Psoas muscle (tissue), 8 donors: ENCODE measurements at places on chromosomes 4 and X. TPM values are rescaled to one million over a fixed set of nuclear protein-coding genes. Genes with fewer than 3 reads are reported as not detected.

GRCh38 chr4:156992943-156993342, 21.3 kb upstream of the PDGFC start:
- DNase-seq = no peak

Gene RASSF6
- total RNA-seq = not detected

GRCh38 chrX:38985375-38985774, 184.1 kb downstream of the MID1IP1 start:
- no peak for DNase-seq

DNA sequence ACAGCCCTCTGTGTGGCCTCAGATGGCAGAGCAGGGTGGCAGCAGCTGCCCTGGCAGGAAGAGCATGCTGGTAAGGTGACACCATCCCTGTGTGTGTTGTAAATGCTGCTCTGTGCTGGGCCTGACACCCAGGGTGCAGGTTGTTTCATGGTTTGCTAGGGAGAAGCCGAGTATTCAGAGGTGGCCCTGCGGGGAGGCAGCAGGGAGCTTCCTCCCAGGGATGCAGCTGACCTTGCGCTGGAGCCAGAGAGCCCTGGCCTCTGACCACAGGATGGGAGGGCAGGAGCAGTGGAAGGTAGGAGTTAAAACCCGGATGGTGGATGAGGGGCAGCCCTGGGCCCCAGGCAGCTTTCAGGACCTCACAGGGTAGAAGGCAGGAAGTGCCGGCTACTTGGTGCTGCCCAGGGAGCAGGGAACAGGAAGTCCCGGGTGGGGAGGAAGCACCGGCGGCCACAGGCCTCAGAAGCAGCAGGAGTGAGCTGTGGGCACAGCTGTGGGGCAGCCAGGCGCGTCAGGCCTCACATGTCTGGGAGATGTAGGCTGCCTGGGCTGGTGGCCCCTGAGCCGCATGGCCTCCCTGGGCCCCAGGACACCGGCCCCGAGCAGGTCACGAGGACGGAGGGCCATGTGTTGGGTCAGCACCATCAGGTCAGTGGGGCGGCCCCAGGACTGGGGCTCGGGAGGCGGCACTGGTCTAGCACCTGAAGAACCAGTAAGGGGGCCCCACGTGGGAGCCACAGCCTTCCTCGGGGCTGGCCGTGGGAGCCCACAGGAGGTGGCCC, 19.1 kb downstream of the SH3BP2 start:
- peak; percentile 76 for DNase-seq

Gene TLR2
- 2.8 TPM for total RNA-seq

Gene RBMXL3
- total RNA-seq = not detected

- DNase-seq = peak; percentile 91
Measured at GRCh38 chrX:49186125-49187027, at the start of gene PRICKLE3. PRICKLE3 (minus strand) TSS chrX:49186373; CDS start chrX:49186297, 76 bp downstream.

- DNase-seq = no peak
Measured at GRCh38 chr4:131721883-131722282, 1427.2 kb upstream of the PCDH10 start.

Gene FAM47A
- not detected for total RNA-seq

Gene CXCL1
- total RNA-seq = 0.99 TPM

- no peak for DNase-seq
Measured at GRCh38 chr4:38670109-38670901, 6.3 kb downstream of the KLF3 start.

DNA sequence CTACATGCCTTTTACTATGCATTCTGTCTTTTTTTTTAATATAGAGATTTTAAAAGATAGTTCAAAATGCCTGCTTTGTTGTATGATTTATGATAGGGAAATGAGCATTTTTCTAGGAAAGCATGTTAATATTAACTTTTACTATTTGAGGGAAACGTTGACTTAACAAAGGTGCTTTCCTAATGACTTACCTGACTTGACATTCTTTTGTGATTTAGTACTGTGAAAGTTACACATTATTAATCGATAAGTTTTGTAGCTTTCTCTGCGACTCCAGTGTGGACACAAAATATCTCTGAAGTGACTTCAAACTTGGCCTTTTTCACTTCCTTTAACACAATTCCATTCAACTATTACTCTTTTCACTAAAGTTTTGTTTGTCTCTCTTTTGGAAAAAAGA, 184.3 kb downstream of the GC start:
- DNase-seq = no peak

Gene ADH4
- not detected for total RNA-seq

GRCh38 chrX:10893976-10894375, 217.2 kb upstream of the HCCS start:
- no peak for DNase-seq

DNA sequence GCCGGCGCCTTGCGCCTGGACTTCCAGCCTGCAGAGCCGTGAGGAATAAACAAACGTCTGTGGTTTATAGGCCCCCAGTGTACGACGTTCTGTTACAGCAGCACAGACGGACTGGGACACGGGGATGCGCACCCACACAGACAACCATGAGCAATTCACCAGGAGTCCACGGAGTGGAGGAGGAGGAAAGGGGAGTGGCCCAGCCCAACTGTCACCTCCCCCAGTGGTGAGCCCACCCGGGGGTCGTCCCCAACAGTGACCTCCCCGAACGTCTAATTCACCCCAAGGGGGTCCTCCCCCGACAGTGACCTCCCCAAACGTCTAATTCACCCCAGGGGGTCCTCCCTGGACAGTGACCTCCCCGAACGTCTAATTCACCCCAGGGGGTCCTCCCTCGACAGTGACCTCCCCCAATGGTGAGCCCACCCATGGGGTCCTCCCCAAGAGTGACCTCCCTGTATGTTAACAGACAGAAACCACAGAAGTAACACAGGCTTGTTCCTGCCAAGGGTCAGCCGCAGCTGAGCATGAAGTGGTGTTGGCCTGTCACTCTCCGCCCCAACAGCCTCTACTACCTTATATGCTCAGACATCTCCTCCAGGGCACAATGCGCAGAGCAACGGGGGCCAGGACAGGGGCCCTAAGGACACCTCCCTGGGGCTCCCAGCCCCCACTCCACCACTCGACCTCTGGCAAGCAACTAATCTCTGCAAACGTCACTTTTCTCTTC, 6.2 kb downstream of the GAK start:
- DNase-seq = no peak

GRCh38 chr4:57639561-57640382, 529.6 kb upstream of the IGFBP7 start:
- no peak for DNase-seq

DNA sequence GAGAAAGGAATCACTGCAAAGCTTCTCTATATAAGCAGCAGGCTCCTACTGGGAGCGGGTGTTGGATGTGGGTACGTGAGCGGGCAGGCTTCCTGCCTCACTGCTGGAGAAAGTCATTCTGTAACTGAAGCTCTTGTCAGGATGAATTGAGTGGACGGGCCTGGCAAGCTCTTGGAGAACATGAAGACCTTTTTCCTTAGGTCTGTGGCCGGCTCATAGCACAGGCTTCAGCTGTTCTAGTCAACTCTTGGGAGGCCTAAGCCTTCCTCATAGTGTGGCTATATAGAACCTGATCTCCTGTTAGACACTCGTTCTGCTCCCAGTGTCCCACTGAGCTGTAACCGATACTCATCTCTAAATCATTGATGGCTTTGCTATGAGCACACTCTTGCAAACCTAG, 108.2 kb upstream of the GPC4 start:
- DNase-seq = peak; percentile 44

Gene HS6ST2
- 9.0 TPM for total RNA-seq

GRCh38 chrX:37887347-37887746, 40.0 kb upstream of the DYNLT3 start:
- no peak for DNase-seq

GRCh38 chr4:94352163-94352562, 9.5 kb upstream of the HPGDS start:
- no peak for DNase-seq

GRCh38 chr4:176753049-176753448, 39.7 kb downstream of the VEGFC start:
- no peak for DNase-seq

- DNase-seq = no peak
Measured at GRCh38 chr4:76957004-76957738, 7.6 kb downstream of the SEPTIN11 start.

- no peak for DNase-seq
Measured at GRCh38 chr4:5932035-5932568, 39.2 kb upstream of the CRMP1 start.

- DNase-seq = peak; percentile 70
Measured at GRCh38 chr4:163166041-163166579, 580 bp downstream of the NAF1 start.

Gene MAGEA8
- not detected for total RNA-seq

GRCh38 chr4:168397611-168398169, 79.1 kb upstream of the DDX60 start:
- DNase-seq = no peak

Gene ACSL1
- 257 TPM for total RNA-seq

DNA sequence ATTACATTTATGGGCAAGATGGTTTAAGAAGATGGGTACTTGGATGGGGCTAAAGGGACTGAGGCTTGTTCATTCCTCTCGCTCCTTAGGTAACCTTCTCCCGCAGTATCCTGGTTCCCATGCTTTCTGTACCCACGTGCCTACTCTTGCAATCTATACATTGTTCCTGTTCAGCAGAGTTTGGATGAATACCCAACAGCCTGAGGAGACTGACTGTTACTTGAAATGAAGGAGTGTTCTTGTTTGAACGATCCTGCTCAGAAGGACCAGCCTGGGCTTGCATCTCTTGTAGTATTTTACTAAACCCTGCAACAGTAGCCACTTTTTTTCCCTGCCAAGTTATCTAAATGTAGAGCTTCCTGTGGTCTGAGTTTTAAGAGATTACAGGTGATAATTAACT, 33.7 kb upstream of the ADH6 start:
- no peak for DNase-seq

DNA sequence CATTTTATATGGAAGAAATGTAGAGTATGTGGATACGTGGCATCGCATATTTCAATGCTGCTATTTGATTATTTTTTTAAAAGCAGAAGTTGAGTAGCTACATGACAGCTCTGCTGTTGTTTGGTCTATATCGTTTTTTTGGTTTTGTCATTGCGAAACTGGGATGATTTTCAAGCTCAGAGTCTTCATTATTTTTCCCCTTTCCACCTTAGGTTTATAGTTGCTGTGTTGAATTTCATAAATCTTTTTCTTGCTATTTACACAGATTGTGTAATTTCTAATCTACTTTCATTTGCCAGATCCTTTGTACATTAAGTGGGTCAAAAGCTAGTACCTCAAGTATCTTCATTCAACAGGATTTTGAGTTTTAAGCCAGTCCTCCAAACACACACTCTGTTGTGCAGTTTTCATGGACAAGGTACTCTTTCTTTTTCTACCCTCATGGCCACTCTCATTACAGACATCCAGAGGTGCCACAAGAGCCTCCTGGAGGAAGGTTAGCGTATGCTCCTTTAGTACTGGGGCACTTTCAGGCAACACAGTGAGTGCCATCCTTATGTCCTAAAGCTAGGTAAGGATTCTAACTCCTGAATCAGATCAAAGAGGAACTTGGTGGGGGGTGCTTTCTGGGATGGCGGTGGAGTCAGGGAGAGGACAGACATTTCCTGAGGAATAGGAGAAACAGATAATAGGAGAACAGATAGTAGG, 123.2 kb downstream of the FHIP1A start:
- no peak for DNase-seq

Gene PLP2
- total RNA-seq = 70.3 TPM

Gene DCX
- not detected for total RNA-seq

GRCh38 chr4:88077911-88078524, 70.6 kb downstream of the PKD2 start:
- DNase-seq = no peak

Gene PNMA6F
- not detected for total RNA-seq

GRCh38 chrX:133857640-133858269, 127.6 kb downstream of the GPC3 start:
- no peak for DNase-seq

DNA sequence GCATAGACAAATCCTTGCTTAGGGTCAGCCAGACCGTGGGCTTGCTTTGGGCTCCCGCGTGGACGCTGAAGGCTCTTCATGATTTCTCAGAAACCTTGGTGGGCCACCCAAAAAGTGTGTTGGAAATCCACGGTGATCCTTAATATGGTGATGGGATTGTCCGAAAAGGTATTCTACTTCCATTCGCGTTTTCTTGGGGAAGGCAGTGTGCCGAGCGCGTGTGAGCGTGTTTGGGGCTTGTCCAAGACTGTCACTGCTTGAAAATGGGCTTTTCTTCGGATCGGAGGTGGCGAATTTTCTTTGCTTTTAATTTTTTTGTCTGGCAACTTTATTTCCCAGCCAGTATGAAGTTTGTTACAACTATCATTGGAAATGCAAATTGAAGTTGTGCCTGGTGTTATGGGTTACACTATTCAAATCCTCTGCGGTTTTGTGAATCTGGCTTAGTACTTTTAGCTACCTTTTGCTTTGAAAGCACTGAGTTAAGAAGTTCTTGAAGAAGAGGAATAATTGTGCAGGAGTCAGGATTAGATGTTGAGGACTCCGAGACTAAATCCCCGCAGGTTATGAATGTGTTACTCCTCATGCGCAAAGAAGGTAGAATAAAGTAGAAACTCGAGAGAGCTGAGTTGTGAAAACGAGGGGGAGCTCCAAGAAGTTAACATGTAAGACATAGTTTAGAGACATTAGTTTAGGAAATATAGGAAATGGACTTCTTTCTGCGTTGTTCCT, 3.2 kb downstream of the SPRY1 start:
- peak; percentile 61 for DNase-seq

Gene VSIG1
- not detected for total RNA-seq

- peak; percentile 34 for DNase-seq
Measured at GRCh38 chr4:183182873-183183725, 84.0 kb downstream of the WWC2 start.

Gene TMEM271
- not detected for total RNA-seq

DNA sequence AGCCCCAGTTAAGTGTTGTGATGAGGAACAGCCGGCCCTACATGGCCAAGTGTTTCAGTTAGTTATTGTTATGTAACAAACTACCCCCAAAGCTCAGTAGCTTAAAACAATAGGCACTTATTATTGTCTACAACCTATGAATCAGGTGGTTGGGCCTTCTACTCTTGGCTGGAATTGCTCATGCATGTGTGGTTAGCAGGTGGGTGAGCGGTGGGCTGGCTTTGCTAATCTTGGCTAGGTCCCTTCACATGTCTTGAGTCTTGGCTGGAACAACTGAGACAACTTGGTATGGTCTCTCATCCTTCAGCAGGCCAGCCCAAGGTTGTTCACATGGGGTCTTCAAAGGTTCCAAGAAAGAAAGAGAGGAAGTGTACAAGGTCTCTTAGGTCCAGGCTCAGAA, 54.5 kb upstream of the CHRNA9 start:
- no peak for DNase-seq

DNA sequence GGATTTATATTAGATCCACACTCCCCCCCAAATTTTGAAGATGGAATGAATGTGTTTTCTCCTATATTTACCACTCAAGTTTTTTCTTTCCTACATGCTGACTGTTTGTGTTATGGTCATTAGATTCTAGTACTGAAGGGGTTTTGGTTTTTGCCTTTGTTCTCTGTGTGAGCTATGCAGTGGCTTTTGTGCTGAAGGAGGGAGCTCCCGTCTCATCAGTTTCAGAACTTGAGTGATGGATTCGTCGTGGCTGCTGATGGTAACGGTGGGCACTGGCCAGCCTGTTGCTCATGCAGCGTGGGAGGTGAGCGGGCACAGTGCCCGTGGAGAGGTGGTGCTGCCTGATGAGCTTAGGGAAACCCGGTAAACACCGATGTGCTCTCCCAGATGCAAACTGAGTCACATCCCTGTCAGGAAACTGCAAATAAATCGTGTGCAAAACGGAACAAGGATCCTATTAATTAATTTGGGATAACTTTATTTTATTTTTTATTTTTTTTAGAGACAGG, 101.5 kb downstream of the SORBS2 start:
- no peak for DNase-seq
